ENCODE measurements at places on chromosomes 4 and X.

- no peak for DNase-seq
These were observed 728 bp upstream of the IL13RA2 start for GRCh38 chrX:115018040-115018647.

DNA sequence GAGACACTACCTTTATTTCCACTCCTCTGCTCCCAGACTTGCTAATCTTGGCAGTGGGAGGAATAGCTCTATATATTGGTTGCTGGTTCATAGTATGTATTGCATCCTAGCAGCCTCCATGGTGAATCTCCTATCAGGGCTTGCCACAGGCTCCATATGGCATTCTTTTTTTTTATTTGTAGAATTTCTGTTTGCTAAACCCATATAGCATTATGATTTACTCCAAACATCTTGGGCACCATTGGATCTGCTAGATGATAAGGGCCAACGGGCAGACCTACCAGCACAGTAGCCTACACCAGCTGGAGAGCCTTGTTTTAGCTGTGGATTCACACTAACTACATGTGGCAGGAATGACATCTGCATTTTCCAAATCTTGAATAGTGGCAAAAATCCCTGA is 6.9 kb downstream of the SMIM10 start:
- no peak for DNase-seq

DNA sequence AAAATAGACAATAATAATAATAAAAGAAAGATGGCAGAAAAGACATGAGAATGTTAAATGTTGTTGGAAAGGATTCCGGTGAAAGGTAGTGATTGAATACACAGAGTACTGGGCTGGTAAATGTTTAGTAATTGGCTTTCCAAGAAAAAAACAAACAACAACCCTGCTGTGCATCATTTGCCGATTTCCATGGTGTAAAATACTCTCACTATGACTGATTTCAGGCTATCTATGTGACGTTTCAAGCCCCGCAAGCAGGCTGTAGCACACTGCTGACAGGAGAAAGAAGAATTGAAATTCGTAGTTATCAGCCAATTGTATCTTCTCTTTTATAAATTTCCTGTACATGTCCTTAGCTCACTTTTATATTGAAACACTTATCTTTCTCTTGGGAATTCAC is 13.6 kb upstream of the SEPTIN6 start:
- no peak for DNase-seq

- DNase-seq = no peak
These were observed 239.4 kb downstream of the FAM47A start for GRCh38 chrX:33892670-33893069.

GRCh38 chr4:151766691-151767090 is 5.9 kb upstream of the GATB start:
- DNase-seq = no peak

DNA sequence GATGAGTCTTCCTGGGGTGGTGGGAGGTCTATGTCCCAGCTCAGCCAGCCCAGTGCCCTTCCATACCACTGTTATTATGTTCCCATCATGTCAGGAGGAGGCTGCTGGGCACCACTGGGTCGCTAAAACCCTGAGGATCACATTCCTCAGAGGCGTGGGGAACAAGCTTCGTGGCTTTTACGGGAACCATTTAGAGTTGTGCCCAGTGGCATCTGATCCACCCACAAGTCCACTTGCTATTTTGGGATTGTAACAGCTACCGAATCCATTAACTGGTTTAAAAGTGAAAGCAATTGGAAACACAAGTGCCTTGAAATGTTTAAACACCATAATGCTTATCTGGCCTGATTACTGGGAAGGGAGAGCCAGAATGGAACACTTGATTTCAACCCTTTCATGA is 13.1 kb upstream of the CCKAR start:
- no peak for DNase-seq

GRCh38 chrX:30688641-30689040 is 35.4 kb downstream of the GK start:
- DNase-seq = no peak

DNA sequence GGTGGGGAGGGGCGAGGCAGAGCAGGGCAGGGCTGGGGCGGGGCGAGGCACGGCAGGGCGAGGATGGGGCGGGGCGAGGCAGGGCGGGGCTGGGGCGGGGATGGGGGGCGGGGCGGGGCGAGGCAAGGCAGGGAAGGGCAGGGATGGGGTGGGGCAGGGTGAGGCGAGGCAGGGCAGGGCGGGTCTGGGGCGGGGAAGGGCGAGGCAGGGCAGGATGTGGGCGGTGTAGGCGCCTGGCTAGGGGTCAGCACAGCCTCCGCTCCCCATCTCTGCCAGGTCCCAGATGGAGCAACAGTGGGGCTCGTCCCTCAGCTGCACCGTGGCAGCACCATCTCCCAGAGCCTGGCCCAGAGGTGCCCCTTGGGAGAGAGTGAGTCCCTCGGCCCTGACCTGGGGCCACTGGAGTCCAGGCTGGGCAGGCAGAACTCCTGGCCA is 4.2 kb upstream of the SRPK3 start:
- no peak for DNase-seq

GRCh38 chrX:134684956-134685355 is 26.7 kb upstream of the PLAC1 start:
- DNase-seq = no peak

GRCh38 chrX:32483534-32484136 is 727.7 kb downstream of the DMD start:
- no peak for DNase-seq

GRCh38 chr4:62087706-62088105 is 887.6 kb downstream of the ADGRL3 start:
- no peak for DNase-seq

All from NCI-H1436 treated with DMSO at 0.1 percent for 48 hours (cell line).